ENCODE measurements at places on chromosomes 5 and 9.

GRCh38 chr5:73637565-73637964, 11.6 kb downstream of the ARHGEF28 start:
- DNase-seq = no peak

- no peak for DNase-seq
These were observed 23.1 kb upstream of the TARS1 start for GRCh38 chr5:33417632-33418031.

DNA sequence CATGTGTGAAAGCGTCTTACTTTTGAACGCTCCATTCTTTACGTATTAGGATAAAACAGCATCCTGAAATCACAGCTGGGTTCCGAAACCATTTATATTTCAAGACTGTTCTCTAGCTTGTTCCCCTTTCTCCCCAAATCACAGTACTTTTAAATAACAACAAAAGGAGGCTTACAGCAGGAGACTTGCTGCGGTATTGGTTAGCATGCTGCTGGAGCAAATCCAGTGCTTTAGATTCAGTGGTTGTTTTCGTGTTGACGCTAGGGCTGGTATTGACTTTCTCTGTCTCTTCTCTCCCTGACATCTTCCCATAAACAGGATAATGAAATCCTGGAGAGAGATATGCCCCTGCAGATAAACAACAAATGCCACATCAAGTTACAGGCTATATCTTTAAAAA, 103.1 kb downstream of the ZNF608 start:
- DNase-seq = no peak

GRCh38 chr9:12464400-12464799, 228.8 kb upstream of the TYRP1 start:
- no peak for DNase-seq

DNA sequence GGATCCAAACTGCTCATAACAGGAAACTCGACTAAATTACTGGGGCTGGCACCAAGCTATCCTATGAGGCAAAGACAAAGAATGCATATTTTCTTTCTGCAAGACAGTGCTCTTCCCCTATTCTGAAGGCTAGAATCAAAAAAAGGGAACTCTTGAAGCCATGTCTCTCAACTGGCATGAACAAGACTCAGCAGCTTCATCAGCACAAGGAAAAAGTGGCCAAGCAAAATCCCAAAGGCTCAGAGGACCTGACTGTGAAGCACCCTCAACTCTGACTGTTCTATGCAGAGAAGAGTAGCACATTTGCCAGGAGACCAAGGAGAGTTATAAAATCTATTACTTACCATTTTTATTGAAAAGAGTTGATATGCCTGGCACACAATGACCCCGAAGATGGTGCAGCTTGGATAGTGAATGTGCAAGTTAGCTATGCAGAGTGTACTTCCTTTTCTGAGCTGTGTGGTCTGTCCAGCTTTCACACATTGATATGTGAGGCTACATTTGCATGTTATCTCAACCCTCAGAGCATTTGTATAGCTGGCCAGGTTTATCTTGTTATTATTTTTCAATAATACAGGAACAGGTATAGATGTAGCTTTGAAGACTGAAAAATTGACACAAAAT, 51.0 kb upstream of the FYB1 start:
- DNase-seq = no peak

DNA sequence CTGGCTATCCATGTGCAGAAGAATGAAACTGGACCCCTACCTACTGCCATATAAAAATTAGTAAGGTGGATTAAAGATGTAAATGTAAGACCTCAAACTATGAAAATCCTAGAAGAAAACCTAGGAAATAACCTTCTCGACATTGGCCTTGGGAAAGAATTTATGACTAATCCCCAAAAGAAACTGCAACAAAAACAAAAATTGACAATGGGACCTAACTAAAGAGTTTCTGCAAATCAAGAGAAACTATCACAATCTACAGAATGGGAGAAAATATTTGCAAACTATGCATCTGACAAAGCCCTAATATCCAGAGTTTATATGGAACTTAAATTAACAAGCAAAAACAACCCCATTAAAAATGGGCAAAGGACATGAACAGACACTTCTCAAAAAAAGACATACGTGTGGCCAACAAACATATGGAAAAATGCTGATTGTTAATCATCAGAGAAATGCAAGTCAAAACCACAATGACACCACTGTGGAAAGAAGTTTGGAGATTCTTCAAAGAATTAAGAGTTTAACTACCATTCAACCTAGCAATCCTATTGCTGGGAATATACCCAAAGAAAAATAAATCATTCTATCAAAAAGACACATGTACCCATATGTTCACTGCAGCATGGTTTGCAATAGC, 98.5 kb downstream of the NR3C1 start:
- no peak for DNase-seq

- no peak for DNase-seq
These were observed 50.9 kb downstream of the PLPP1 start for GRCh38 chr5:55483885-55484284.

DNA sequence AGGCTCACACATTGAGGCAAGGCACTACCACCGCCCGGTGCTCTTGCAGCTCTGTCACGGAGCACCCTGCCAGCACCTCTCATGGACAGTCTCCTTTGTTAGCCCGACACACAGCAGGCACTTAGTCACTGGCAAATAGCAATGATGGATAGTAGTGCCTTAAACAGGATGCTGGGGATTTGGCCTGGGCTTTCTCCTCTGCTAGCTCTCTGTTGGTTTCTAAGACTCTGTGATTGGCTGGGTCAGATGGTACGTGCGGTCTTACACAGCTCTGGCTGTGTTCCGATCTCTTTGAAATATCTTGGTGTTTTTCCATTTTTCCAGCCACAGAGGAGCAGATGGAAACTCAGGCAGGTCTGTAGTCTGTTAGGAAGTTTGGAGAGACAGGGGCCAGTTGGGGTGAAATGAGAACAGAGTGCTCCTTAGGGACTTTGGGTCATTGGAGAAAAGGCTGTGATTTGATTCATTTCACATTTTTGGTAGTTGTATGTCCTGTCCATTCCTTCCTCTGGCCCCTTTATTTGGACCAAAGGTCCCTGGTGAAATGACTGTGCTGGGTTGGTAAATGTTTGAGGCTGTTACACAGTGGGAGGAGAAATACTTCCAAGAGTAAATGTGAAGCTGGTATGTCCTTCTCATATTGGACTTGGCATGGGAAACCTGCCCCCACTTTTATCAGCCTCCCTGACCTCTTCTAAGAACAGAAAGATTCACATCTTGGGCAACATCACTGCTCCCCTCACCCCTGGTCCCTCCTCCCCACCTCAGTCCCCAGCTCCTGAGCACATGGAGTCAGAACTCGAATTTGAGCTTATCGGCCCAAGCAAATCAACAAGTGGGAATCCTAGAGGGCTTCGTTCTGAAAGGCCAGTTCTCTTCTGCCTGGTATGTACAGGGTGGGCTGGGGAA, 3.4 kb downstream of the SMIM3 start:
- DNase-seq = peak; percentile 59

- DNase-seq = no peak
These were observed 943 bp downstream of the SFXN1 start for GRCh38 chr5:175479125-175479881.

- no peak for DNase-seq
These were observed 3.4 kb downstream of the PDLIM4 start for GRCh38 chr5:132260714-132261551.

DNA sequence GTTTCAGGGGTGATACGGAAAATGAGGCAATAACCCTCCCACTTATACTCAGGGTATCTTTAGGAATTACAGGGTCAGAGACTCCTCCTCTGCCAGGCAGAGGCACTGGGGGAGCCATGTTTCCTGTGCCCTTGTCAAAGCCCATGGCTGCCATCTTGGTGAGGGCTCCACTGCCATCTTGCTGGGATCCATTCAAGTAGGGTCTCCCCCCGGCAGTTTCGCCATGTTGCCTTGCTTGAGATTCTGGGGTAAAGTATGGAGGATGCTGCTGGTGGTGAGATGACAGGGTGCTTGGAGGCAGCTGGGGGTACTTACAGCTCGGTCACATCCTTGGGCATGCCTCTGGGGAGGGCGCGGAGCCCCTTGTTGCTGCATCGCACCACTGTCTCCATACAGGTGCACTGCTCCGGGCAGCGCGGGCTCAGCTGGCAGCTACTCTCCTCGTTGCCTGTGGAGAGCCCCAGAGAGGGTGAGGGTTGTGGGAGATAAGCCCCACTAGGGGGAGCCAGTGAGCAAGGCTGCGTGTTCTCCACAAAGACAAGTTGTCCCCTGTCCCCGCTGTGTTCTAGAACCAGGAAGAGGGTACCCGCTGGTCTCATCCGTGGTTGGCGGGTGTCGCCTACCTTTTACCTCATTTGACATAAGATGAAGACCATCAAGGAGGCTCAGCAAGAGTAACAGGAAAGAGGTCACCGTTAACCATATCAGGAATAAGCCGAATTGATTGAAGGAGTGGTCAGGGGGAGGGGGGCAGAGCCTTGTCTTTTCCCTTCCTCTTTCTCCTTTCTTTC, 169.0 kb upstream of the PANK3 start:
- DNase-seq = peak; percentile 24

DNA sequence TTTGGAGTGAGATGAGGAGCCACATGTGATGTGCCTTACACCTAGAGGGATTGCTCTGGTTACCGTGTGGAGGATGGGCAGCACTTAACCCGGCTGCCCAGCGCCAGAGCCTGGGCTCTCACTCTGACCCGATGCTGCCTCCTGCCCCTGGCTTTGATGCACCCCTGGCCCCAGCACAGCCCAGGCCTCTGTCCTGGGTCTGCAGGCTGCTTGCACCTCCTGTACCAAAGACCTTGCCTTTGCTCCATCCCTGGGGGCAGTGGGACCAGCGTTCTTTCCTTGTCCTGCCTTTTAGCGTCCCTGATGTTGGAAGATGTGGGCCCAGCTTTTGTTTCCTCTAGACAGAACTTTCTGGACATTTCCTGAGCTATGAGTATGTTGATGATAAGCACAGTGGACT, 40.4 kb downstream of the FGF18 start:
- DNase-seq = no peak
